ENCODE measurements at places on chromosomes 4 and X.

DNA sequence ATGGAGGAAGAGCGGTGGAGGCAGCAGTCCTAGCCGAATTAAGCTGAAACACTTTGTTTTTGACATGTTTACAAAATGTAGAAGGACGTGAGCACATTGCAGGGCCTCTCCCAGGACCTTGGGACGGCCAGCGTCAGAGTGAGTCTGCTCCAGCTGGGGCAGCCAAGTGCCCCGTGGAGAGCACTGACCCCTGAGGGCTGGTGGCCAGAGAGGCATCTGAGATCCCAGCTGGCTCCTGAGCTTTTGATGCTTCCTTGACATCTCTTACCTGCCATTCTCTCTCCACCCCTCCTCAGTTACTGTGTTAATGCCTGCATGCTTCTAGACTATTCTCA lies 24.7 kb downstream of the NAT8L start:
- no peak for DNase-seq

GRCh38 chr4:176198316-176198903 lies 3.0 kb upstream of the SPATA4 start:
- DNase-seq: no peak

- no peak for DNase-seq
Measured at GRCh38 chr4:66187175-66187720, 517.0 kb upstream of the EPHA5 start.

GRCh38 chrX:18934708-18935107 lies 49.2 kb downstream of the PHKA2 start:
- DNase-seq: no peak

- no peak for DNase-seq
Measured at GRCh38 chrX:18422325-18422724, 3.1 kb upstream of the CDKL5 start.

- peak; percentile 14 for DNase-seq
Measured at GRCh38 chr4:2935762-2936743, 27.2 kb downstream of the NOP14 start.

DNA sequence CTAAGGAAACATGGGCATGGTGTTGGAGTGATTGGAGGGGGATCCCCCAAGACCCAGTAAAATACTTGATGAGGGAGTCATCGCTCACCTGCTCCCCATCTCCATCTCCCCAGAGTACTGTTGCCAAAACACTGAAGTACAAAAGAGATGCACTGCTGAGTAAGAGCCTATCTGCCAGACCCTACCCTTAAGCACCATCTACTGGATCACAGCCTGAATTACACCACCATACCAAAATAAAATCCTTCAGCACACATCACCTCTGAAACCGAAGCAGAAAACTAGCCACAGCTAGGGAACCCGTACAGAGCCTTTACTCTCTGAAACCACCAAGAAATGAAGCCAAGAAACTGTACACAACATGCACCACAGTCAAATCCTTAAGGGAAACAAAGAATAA lies 466.3 kb upstream of the ACTRT1 start:
- DNase-seq: no peak

Measured in left ventricle myocardium superior (tissue), 1 donor.